ENCODE measurements at places on chromosomes 5 and 9. TPM values are rescaled to one million over a fixed set of nuclear protein-coding genes. Genes with fewer than 3 reads are reported as not detected.

Gene OR1Q1
- not detected for total RNA-seq

Gene SPATA9
- 1.9 TPM for total RNA-seq

Gene OTULINL
- total RNA-seq = 31.9 TPM

Gene GPR151
- under 0.01 TPM for total RNA-seq

Gene LRRTM2
- total RNA-seq = 90.5 TPM

Gene HAVCR1
- 0.94 TPM for total RNA-seq

Gene FGFR4
- total RNA-seq = 4.1 TPM

Gene SLC36A2
- not detected for total RNA-seq

Gene SPINK6
- total RNA-seq = not detected

Gene FGF1
- 3.4 TPM for total RNA-seq

Gene ATG12
- 98.6 TPM for total RNA-seq

Gene OTP
- total RNA-seq = not detected

Gene PHF2
- total RNA-seq = 39.8 TPM

Gene CFAP90
- total RNA-seq = 2.8 TPM

Gene TRIM7
- total RNA-seq = 2.5 TPM

Gene CCL28
- total RNA-seq = 0.94 TPM

Gene ADGRD2
- not detected for total RNA-seq

Gene TAF1L
- total RNA-seq = 0.31 TPM

Gene RNF183
- total RNA-seq = not detected

Gene SOHLH1
- total RNA-seq = not detected

Gene SCGB3A2
- not detected for total RNA-seq

Gene ADCY2
- 23.2 TPM for total RNA-seq

Gene NME5
- 8.8 TPM for total RNA-seq

Gene ATP6V1G1
- 75.7 TPM for total RNA-seq

Gene PCDHA8
- 25.7 TPM for total RNA-seq

Gene C1QTNF2
- 3.4 TPM for total RNA-seq

Gene GABRA1
- total RNA-seq = 17.2 TPM

Gene DBH
- total RNA-seq = not detected

Gene PAPPA
- total RNA-seq = not detected

Gene SLC4A9
- not detected for total RNA-seq

Gene IQGAP2
- 25.0 TPM for total RNA-seq

Gene NIPBL
- total RNA-seq = 119 TPM

Measured in parietal lobe (tissue), 2 donors.